NCI-H2081 treated with DMSO at 0.1 percent for 48 hours (cell line): ENCODE measurements at places on chromosomes 7 and 10.

GRCh38 chr7:106770191-106770590 lies 94.9 kb upstream of the PIK3CG start:
- no peak for DNase-seq

DNA sequence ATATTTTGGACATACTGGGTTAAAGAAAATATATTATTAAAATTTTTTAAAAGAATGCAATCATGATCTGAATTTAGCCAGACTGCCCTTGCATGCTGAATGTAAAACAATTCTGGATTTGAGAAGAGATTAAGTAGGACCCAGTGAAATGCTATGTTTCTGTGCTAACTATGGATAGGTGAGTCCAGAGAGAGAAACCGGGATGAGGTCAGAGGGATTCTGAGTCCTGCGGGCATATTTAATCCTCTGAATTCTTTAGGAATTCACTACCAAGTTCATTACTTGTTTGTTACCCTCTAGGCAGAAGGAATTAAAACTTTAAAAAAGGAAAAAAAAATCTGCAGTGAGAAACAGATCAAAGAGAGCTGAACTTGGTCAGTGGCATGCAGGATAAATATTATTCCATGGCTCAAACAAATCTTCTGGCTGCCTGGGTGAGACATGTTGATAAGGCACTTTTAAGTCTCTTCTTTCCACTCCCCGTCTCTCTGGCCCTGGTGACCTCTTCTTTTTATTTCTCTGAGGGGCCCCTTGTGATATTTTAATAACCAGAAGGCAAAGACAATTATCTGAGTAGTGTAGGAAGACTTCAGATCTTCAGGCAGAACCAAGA lies 50.2 kb upstream of the LYZL1 start:
- no peak for DNase-seq

DNA sequence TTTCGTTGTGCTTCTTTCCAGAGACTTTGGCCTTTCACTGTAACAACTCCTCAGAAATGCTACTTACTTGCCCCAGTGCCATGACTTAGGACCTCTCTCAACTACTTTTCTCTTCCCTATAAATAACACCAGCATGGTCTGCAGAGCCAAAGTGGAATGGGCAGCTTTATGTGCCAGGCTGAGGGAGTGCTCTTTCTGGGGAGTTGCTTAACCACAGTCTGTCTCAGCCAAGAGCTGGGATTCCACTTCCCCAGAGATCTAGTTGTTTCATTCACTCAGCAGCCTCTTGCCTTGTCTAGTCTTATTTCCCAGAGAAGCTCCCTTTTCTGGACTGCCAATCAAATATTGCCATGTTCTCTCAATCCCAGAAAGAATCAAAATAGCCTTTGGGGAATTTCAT lies 912.2 kb downstream of the GRID1 start:
- no peak for DNase-seq

GRCh38 chr10:73731588-73732375 lies 12.4 kb upstream of the SEC24C start:
- no peak for DNase-seq

DNA sequence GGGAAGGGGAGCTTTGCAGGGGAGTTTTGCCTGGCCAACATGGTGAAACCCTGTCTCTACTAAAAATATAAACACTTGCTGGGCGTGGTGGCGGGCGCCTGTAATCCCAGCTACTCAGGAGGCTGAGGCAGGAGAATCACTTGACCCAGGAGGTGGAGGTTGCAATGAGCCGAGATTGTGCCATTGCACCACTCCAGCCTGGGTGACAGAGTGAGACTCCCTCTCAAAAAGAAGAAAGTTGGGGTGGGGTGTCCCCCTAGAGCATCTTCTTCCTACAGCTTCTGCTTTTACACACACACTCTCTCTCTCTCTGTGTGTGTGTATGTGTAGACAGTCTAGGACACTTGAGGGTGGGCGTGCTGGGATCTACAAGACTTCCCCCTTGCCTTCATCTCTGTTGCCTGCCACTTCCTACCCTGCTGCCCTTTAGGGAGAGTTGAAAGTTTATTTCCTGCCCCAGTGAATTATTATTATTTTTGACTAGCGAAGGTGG lies 21.7 kb downstream of the PLAU start:
- no peak for DNase-seq
